ENCODE measurements at places on chromosomes 3 and 15.

- DNase-seq, result no peak
Measured at GRCh38 chr3:86029590-86029989, 961.4 kb downstream of the VGLL3 start.

DNA sequence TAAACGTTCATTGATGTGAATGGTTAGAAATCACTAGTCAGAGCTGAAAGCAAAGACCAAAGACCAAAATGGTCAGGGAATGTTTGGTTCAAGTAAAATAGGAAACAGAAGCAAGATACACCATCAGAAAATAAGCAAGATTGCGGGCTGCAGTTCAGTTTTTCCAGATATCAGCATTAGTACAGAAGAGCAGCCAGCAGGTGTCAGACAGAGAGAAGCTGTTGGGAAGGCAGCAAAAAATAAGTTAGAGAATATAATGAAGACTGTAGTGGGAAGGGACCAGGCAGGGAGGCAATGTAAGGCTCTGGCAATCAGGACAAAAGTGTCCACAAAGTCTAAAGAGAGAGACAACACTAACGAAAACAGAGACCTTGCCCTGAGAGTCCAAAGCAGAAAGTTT, 639.4 kb upstream of the NAALADL2 start:
- DNase-seq, result no peak

DNA sequence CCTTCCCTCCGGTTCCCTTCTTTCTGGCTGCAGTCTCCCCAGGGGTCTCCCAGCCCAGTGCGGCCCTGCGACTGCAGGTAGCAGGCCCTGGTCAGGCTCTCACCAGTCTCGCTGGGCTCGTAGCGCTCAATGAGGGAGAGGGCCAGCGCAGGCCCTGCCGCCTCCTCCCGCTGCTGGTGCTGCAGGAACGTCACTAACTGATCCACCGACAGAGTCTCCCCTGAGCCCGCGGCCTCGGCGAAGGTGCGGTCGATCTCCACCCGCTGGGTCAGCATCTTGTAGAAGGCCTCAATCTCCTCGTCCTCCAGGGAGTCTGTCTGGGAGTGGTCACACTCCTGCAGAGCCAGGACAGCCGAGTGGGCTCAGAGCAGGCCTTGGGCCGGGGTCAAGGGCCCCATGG, 18.3 kb downstream of the PLCD1 start:
- no peak for DNase-seq

GRCh38 chr3:194322678-194323211, 28.4 kb downstream of the CPN2 start:
- no peak for DNase-seq

- DNase-seq, result no peak
Measured at GRCh38 chr15:73681856-73682599, 2.2 kb upstream of the CD276 start.

GRCh38 chr3:127115691-127116351, 77.1 kb upstream of the PRR23E start:
- no peak for DNase-seq

DNA sequence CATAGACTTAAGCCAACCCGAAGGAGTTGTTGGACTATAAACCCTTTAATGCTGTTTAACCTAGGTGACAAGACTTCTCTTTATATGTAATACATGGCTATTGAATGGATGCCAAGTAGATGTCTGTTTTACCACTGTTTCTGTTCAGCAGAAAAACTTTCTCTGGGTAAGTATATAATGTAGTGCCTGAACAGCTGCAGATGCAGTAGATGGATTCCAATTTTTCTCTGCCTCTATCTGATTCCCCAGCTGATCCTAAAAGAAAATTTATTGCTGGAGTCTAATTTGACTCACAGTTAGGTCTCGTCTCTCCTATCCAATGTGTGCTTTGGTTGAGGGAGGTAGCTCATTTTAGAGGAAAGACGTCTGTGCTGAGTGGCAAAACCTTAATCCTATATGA, 256.5 kb upstream of the CBLB start:
- no peak for DNase-seq

GRCh38 chr15:38128341-38128781, 124.3 kb upstream of the SPRED1 start:
- no peak for DNase-seq

- no peak for DNase-seq
Measured at GRCh38 chr15:57223887-57224286, 152.4 kb upstream of the CGNL1 start.

DNA sequence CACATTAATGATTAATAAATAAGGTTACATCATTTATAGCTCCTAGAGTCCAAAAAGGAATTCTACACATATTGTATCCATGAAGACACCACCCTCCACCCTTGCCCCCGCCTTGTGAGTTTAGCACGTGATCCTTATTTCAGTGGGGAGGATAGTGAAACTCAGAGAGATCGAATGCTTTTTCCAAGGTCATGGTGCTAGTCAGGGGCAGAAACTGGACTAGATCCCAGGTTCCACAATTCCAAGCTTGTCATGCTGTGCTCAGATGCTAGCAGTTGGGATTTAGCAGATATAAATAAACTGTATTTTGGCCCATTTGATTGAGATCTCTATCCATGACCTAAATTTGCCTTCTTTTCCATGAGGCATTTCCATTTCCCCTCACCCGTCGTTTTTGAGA, 227.4 kb upstream of the THRB start:
- no peak for DNase-seq

DNA sequence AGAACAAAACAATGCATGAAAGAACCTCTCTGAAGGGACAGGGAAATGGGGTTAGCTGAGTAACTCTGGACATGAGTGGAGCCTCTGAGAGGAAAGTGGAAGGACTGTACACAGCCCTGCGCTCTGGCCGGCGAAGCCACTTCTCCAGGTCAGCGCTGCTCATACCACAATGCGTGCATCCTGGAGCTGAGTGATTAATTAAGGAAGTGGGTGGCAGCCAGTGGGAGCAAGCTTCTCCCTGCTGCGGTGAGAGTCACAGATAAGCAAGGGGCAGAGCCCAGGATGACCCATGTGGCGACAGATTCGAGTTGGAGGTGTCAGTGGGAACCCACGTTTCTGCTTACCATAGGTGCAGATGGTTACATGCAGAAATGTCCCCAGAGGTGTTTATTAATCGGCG, 48.0 kb downstream of the KLF15 start:
- no peak for DNase-seq

- no peak for DNase-seq
Measured at GRCh38 chr3:99644746-99645145, 6.4 kb downstream of the COL8A1 start.

GRCh38 chr15:29014493-29014892, 128.7 kb downstream of the APBA2 start:
- DNase-seq, result no peak

DNA sequence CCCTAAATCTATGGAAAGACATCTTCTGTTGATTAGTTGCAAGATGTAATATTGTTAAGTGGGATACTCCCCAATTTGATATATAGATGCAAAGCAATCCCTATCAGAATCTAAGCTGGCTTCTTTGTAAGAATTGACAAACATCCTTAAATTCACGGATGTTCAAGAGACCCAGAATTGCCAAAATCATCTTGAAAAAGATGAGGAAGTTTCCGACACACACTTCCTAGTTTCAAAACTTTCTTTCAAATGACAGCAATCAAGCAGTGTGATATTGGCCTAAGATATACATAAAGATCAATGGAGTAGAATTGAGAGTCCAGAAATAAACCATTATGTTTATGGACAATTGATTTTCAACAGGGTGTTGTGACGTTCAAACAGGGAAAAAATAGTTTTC, 383.6 kb downstream of the LPP start:
- no peak for DNase-seq

DNA sequence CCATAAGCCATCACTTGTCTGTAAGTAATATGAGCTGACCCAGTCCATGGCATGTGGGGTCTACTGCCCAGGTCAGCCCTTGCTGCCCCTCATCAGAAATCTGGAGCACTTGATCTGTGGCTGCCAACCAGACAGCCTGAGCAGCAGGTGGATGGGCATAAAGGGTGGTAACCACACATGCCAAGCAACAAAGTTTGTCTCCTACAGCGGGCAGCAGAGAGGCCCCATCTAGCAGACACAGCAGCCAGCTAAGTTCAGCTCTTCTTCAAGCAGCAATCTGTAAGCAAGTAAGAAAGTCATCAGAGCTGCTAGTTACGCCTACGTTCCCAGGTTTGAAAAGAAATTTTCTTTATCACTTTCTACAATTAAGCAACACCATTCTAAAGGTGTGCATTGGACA, 27.9 kb downstream of the CHCHD4 start:
- no peak for DNase-seq

DNA sequence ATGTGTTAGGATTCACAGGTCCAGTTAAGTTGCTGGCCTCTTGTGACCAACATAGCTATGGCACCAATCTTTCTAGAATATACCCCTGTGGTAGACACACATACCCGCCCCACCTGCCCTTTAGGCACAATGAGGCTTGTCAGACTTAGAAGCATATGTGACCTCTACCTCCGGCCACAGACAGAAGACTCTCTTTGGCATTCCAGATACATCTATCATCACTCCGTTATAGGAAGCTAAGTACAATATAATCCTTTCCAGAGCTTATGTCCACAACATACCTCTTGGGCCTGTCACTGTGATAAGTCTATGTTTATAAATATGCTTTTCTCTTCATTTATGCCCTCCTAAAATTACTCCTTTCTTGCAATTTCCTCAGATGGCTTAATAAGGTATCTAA, 39.8 kb downstream of the CD47 start:
- DNase-seq, result no peak

GRCh38 chr3:186473166-186473565, 71.0 kb downstream of the CRYGS start:
- no peak for DNase-seq

- no peak for DNase-seq
Measured at GRCh38 chr3:159751752-159752151, 236.9 kb upstream of the IL12A start.

- no peak for DNase-seq
Measured at GRCh38 chr15:40766906-40767837, 2.6 kb upstream of the C15orf62 start.

DNA sequence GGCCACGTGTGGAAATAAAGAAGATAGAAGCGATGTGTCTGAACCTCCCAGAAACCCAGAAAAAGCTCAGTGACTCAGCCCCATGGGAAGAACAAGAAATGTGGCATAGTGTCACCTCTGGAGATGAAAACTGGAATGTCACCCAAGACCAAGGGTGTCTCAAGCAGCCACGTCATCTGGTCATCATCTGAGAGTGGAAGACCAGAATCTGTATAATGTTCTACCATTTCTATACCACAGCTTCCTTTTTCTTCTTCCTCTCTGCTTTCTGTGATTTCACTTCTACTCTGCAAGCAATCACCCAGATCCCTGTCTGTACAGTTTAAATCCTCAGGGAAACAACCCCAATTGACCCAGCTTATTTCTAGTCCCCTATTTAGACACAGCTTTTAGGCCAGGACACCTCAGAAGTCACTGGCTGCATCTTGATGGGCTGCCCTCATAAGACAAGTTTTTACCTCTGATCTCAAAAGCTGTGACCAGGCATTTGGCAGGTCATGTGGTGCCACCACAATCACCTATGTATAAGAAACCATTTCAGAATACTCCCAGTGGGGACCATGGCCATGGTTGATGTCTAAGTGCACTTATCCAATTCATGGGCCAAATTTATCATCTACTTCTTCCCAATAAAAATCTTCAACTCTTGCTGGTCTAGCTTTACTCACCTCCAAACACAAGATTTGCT, 278.5 kb upstream of the UMPS start:
- DNase-seq, result no peak

DNA sequence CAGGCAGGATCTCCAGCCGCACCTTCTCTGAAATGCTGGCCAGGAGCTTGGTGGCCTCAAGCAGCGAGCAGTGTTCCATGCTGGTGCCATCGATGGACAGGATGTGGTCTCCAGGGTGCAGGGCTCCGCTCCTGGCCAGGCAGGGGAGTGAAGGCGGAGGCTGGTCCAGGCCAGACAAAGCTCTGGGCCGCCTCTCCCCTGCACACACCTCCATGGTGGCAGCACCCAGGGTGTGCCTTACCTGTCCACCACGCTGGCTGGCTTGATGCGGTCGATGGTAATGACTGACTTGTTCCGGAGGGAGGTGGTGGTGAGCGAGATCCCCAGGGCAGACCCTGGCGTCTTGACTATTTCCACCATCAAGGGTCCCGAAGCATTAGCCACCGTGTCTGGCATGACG, 20.0 kb downstream of the GRIP2 start:
- no peak for DNase-seq

GRCh38 chr3:9784965-9785364, 7.3 kb downstream of the TADA3 start:
- no peak for DNase-seq

- DNase-seq, result no peak
Measured at GRCh38 chr15:28885630-28886430, at the start of gene APBA2. APBA2 (plus strand) TSS chr15:28885974; CDS start chr15:29053885, 167,911 bp downstream.

GRCh38 chr15:62550106-62550505, 385.0 kb upstream of the C2CD4B start:
- no peak for DNase-seq

GRCh38 chr3:18247776-18248310, 177.3 kb downstream of the SATB1 start:
- DNase-seq, result no peak

- no peak for DNase-seq
Measured at GRCh38 chr3:122636697-122637096, 43.9 kb upstream of the PARP14 start.

DNA sequence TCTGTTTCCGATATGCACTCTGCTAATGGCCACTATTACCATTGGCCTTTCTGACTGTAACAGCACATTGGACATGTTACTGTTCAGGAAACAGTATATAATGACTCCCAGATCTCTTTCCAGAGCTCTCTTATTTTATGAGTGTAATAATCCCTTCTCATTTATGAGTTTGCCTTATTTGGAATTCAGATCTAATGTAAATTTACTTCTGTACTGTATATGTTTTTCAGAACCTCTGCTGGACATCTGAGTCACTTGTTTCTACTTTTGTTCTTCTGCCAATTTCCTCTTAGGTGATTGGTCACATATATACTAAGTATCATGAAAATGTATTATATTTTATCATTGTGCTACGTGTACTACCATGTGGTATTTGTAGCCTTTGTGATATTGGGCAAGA, 30.5 kb downstream of the RSRC1 start:
- no peak for DNase-seq

DNA sequence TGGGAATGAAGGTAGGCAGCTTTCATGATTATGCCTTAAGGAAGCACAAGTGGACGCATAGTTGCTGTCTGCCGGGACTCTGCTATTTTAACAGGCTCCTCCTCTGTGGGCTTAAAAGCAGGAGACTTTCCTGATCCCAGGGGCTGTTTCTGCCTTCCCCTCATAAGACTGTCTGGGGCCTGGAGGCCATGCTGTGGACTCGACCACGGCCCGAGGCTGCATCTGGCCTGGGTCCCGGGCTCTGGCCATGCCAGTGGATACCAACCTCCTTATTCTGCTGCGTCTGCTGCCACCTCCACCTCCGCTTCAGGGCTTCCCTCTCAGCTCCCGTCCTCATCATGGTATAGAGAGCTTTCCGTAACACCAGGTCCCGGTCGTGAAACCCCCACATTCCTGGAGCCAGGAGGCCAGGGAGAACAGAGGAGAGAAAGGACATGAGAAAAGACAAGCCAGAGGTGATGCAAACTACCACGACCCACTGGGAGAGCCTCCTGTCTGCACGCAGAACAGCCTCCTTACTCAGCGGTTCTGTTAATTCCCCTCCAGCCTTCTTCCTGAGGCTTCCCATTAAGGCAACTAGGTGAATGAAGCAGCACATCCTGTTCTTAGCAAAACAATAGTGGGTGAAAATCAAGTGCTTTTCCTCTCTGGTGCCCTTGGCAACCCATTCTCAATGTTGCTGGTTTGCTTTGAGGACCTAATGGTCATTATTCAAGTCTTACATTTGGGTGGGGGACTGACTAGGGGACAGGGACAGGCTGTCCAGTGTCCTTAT, 200.5 kb downstream of the KLF13 start:
- DNase-seq, result no peak

- DNase-seq, result no peak
Measured at GRCh38 chr3:126376444-126376843, 18.3 kb upstream of the CFAP100 start.

GRCh38 chr3:155648013-155648591, 96.8 kb downstream of the PLCH1 start:
- DNase-seq, result no peak
